Stimulated activated CD8-positive, alpha-beta memory T cell treated with anti-CD3 and anti-CD28 coated beads, Interleukin-2, amount 100 ng/mL, for 1 hour (primary cell): ENCODE measurements at places on chromosomes 11 and 22.

GRCh38 chr11:61357233-61357893, 4.3 kb downstream of the CYB561A3 start:
- DNase-seq: no peak

- no peak for DNase-seq
Observed at GRCh38 chr11:83639995-83640758, 354.0 kb upstream of the CCDC90B start.

- DNase-seq: no peak
Observed at GRCh38 chr11:17924713-17925112, 88.1 kb downstream of the SERGEF start.

GRCh38 chr11:11163669-11164333, 189.2 kb downstream of the CSNK2A3 start:
- DNase-seq: no peak

- DNase-seq: no peak
Observed at GRCh38 chr11:70493089-70493474, 94.8 kb downstream of the CTTN start.

- no peak for DNase-seq
Observed at GRCh38 chr11:44912270-44912987, 38.3 kb downstream of the TP53I11 start.

DNA sequence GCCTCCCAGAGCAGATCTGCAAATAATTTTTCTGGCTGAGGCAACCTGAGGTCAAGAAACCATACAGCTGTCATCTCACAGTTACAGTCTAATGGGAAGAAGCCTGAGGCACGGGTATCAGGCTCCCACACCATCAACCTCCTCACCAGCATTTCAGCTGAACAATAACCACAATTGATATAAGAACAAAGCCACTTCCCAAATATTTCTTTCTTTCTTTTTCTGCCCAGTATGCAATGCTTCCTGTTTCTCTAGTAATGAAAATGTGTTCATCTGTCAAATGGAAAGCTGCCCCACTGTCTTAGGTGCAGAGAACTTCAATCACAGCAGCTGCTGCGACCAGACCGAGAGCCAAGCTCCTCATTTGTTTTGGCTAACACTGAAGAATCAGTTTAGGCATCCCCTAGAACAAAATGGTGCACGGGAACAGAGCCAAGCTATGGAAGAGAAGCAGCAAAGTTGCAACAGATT, 108.4 kb downstream of the BLID start:
- DNase-seq: no peak

- DNase-seq: no peak
Observed at GRCh38 chr11:75389276-75389605, 10.1 kb upstream of the RPS3 start.

DNA sequence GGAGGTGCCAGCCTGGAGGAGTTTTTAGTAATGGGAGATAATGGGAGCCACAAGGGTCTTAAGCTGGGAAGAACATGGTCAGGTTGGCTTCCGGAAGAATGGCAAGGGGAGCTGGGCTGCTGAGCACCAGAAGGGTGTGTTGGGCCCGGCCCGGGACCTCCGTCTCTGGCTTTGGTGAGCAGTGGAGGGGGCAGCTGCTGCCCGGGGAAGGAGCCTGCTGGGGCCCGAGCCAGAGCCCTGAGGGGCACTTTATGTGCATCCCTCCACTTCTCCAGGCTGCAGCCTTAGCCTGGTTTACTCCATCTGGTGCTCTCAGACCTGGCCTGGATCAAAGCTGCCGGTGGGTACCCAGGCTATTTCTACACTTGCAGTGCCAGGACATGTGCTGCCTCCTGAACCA, 8.7 kb upstream of the NPAS4 start:
- DNase-seq: no peak

DNA sequence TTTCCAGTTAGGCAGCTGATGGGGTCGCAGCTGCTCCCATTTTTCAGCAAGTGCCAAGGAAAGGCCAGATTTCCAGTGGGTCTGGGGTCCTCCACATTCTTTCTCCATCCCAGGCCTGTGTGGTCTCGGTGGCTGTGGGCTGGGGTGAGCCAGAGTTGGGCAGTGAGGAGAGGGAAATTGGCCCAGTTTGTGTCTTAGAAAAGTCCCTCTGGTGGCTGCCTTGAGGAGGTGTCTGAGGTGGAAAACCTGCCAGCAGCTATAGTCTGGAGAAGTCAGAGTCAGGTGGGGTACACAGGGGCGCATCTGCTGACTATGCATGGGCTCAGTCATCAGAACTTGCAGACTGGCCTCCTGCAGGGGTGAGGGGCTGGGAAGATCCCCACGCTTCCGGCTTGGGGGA, 30.5 kb downstream of the MRGPRD start:
- DNase-seq: no peak

GRCh38 chr11:13958641-13959400, 3.7 kb upstream of the SPON1 start:
- DNase-seq: no peak

- DNase-seq: peak; percentile 15
Observed at GRCh38 chr11:61756452-61757212, 4.2 kb downstream of the MYRF start.

- DNase-seq: no peak
Observed at GRCh38 chr22:39486951-39487825, 14.9 kb upstream of the MIEF1 start.

DNA sequence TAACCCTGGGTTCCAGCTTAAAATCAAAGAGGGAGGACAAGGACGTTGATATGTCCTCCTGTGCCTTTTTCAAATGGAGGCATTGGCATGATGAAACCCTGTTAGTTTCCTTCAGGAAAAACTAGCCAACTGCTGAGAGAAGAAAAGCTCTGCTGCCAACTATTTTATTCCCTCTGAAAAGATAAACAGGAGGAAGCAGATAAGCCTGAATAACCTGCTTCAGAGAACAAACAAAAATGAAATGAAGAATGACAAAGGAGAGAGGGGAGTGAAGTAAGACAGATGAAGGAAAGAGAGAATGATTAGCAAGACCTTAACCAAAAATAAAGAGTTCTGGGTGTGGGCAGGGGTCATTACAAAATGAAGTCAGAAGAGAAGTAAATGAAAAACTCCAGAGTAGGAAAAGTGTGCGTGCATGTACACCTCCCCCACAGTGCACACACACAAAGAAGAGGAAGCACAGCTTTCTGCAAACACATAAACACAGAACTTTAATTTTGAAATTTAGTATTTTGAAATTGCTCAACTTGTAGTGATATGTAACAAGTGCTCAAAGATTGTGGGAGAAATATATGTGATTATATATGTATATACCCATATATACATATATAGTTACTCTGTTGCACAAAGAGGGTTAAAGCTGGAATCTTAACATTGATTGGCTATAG, 332.2 kb downstream of the LUZP2 start:
- DNase-seq: no peak

GRCh38 chr11:20541503-20541902, 57.9 kb upstream of the SLC6A5 start:
- no peak for DNase-seq
